ENCODE measurements at places on chromosomes 3 and 15.

DNA sequence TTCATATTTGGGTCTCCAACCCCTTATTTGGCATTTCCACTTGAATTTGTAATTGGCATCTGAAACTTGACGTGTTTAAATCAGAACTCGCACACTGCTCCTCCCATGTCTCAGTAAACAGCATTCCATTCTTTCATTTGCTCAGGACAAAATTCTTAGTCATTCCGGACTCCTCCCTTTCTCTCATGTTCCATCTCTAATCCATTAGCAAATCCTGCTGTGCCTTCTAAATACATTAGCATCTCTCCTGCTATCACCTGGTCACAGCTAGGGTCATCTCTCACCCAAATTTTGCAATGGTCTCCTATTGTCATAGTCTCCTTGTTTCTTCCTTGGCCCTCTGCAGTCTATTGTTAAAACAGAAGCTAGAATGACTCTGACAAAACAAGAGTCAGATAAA is 119.9 kb upstream of the CADPS start:
- no peak for DNase-seq

DNA sequence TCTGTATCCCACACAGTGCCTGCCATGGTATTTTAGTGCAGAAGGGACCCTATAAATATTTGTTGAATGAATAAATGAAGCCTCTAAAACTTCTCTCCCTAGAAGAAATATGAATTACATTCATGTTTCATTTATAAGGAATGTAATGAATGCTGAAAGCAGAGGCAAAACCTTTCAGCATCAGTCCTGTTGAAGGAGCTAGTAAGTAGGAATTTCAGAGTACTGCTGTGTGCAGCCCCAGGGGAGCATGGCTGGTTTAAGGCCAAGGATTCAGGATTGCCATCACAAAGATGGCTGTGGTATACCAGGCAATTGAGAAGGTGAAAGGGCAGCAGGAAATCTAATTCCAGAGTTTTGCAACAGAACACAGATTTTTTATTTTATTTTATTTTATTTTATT is 1131.4 kb downstream of the IGSF11 start:
- DNase-seq: no peak

- DNase-seq: no peak
These were observed 3.2 kb downstream of the CHST2 start for GRCh38 chr3:143122608-143123352.

DNA sequence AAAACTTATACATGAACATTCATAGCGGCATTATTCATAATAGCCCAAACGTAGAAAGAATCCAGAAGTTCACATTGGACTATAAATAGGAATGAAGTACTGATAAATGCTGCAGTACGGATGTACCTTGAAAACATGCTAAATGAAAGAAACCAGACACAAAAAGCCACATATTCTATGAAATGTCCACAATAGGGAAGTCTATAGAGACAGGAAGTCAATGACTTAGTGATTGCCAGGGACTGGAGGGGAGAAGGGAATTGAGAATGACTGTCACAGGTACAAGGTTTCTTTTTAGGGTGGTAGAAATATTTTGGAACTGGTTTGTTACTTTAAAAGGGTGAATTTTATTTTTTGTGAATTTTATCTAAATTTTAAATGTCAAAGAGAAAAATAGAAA is 71.4 kb upstream of the SKOR1 start:
- no peak for DNase-seq

GRCh38 chr3:28320981-28321380 is 27.5 kb upstream of the ZCWPW2 start:
- DNase-seq: no peak

All from retina (tissue), 1 donor.